ENCODE measurements at places on chromosomes 7 and 10.

DNA sequence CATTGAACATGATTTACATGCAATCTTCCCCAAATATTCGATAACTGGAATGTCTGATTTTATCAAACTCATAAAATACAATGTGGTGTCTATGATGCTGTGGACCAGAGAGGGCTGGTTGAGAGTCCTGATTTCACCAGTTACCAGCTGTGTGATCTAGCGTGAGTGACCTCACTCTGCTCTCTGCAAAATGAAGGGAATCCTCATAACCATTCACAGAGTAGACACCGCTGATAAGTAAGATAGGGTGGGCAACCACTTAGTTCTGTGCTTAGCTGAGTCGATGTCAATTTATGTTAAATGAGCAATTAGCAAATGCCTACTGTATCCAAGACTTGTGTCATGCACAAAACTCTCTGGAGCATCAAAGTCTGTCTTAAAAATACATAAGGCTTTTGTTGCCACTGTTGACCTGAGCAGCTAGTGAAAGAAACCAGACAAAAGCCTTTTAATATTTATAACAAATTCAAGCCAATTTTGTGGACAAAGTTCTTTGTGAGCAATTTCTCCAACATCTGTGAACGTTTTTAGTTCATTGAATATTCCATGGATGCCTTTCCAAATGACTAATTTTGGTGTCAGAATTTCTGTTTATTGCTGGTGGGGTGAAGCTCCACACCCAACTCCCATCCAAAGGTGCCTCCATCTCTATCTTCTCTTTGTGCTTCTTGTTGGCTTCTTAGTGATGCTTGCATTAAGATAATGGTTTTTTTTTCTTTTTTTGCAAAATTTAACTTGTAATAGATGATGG is 314.2 kb downstream of the ADRA2A start:
- no peak for DNase-seq

DNA sequence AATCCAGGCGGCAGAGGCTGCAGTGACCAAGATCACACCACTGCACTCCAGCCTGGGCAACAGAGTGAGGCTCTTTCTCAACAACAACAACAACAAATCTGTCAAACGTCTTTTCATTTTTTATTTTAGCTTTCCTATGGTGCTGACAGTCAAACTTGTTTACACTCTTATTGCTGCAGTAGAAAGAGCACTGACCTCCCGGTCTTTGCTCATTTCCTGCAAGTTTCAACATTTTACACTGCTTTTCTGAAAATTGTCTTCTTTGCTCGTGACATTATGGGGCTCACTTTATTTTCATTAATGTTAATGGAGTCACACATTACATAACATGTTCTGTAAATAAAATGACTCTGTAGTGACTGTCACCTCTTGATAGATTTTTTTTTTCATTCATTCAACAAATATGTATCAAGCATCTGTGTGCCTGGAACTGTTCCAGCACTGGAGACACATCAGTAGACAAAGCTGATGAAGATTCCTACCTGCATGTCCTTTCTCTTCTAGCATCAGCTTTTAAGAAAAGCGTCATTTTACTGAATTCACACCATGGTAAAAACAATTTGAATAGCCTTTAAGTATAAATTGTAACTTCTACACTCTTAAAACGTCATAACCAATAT is 277.3 kb downstream of the CELF2 start:
- no peak for DNase-seq

- no peak for DNase-seq
Observed at GRCh38 chr10:70738761-70739121, 46.4 kb downstream of the TBATA start.

GRCh38 chr7:66642932-66643331 is 14.3 kb downstream of the KCTD7 start:
- no peak for DNase-seq

DNA sequence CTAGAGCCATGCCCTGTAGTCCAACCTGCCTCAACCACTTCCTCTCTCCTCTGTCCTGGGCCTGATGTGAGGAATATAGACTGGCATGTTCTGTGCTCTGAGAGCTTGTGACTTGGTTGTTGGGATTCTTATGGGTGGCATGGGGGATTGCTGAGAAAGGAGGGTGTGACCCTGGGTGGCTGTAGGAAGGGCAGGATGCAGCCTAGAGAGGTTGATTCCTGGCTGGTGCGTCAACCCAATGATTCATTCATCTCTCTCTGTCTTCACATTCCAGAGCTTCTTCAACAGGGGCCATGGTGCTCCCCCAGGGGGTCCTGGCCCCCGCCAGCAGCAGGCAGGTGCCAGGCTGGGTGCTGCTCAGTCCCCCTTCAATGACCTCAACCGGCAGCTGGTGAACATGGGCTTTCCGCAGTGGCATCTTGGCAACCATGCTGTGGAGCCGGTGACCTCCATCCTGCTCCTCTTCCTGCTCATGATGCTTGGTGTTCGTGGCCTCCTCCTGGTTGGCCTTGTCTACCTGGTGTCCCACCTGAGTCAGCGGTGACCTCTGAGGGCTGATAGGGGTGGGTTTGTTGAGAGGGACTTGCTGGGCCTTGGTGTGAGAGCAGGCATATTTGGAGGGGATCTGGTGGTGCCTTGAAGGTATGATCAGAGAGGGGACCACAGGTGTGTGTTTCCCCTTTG is 2.6 kb downstream of the FAM241B start:
- DNase-seq: no peak

DNA sequence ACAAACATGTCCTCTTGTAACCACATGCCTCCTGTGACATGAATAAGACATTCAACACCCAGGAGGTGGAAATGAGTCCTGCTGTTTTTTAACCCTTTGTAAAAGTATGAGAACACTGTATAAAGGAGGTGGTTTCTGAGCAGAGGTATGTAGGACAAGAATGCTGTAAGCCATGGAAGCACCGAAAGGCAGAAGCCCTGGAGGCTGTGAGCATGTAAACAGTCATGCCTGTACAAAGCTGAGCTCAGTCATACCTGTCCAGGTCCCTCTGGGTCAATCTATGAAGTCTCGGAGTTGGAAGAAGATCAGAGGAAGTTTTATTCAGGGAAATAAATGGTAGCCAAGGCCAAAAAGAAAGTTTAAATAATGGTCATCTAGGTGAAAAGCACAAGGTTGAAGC is 34.7 kb upstream of the XPNPEP1 start:
- DNase-seq: no peak

- DNase-seq: no peak
Observed at GRCh38 chr7:136122026-136122425, 144.9 kb upstream of the MTPN start.

- no peak for DNase-seq
Observed at GRCh38 chr7:154777908-154778307, 225.0 kb downstream of the PAXIP1 start.

DNA sequence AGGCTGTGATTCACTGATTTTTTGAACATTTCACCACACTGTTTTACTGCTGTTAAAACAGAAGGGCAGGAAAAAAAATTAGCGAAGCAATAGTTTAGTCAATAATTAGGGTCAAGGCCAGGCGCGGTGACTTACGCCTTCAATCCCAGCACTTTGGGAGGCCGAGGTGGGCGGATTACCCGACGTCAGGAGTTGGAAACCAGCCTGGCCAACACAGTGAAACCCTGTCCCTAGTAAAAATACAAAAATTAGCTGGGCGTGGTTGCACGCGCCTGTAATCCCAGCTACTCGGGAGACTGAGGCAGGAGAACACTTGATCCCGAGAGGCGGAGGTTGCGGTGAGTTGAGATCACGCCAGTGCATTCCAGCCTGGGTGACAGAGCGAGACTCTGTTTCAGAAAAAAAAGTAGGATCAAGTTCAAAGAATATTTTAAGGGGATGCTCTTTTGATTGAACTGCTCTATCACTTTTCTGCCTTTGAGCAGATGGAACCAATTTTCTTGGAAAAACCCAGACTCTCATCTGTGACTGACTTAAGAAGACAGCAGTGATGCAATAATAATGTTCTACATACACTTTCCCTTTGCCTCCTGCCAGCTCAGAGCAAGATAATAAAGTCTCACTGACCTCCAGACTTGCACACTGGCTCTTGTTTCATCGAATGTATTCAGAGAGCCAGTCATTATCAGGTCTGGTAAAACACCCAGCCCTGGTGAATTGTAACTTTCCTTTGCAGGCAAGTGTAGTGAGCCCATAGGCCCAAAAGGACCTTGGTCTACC is 1.6 kb upstream of the PPA1 start:
- DNase-seq: no peak

DNA sequence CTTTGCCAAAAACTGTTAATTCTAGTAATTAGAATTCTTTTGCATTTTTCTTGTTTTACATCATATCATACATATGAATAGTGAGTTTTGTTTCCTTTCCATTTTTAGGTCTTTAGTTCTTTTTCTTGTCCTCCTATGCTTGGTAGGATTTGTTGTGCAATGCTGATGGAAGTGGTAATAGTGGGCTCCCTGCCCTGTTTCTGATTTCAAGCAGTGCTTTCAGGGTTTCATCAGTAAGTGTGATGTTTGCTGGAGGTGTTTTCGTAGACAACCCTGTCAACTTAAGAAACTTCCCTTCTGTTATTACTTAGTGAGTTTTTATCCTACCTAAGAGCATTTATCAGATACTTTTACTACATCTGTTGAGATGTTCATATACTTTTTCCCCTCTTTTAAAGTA is 50.5 kb downstream of the CSGALNACT2 start:
- no peak for DNase-seq

DNA sequence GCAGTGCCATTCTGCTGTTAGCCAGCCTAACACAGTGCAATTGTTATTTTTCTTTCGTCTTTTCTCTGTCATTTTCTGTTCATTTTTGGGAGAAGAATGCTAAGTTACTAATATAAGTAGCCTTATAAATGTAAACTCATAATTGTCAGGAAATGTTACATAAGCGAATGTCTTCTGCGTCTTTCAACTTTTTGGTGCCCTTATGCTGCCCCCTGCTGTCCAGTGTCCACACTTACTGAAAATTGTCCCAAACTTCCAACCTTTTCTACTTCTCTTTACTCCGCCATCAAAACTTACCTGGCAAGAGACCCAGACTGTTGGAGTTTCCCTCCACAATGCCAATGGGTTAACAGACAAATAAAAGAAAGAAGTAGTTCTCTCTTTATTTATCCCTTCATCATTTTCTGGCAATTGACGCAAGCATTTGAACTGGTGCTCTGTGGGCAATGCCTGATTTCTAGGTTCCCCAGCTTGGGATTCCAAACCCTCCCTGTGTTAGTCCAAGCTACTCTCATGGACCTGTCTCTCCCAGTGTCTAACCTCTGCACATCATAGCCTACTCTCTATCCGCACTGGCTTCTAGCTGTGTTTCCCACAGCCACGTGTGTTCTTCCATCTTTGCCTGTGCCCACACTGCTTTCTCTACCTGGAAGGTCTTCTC is 21.0 kb upstream of the EPC1 start:
- peak; percentile 72 for DNase-seq

DNA sequence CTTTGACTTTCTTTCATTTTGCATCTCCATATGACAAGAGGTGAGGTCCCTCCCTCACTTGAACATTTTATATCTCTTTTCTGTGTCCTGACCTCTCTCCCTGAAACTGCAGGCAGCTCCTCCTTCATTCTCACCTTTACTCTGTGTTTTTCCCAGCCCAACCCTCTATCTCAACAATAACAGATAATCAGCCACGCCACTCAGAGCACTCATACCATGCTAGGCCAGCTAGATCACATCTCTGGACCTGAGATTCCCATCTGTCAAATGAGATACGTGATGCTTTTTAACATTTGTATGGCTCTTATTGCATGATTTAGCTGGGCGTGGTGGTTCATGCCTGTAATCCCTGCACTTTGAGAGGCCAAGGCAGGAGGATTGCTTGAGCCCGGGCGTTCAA is 63.1 kb upstream of the PDCD4 start:
- no peak for DNase-seq

DNA sequence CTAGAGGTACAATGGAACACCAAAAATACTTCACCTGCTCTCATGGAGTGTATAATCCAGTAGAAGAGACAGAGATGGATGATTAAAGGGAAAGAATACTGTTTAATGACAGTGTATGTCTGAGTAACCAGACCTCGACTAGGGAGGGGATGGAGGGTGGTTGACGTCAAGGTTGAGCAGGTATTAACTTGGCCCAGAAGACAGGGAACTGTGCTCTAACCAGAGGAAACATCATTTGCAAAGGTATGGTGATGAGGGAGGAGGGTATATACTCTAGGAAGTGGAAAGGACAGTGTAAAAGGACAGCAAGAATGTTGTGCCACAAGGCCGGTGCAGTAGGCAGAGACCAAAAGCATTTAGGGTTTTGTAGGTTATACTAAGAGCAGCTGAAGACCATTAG is 2.9 kb downstream of the MIOS start:
- DNase-seq: no peak

DNA sequence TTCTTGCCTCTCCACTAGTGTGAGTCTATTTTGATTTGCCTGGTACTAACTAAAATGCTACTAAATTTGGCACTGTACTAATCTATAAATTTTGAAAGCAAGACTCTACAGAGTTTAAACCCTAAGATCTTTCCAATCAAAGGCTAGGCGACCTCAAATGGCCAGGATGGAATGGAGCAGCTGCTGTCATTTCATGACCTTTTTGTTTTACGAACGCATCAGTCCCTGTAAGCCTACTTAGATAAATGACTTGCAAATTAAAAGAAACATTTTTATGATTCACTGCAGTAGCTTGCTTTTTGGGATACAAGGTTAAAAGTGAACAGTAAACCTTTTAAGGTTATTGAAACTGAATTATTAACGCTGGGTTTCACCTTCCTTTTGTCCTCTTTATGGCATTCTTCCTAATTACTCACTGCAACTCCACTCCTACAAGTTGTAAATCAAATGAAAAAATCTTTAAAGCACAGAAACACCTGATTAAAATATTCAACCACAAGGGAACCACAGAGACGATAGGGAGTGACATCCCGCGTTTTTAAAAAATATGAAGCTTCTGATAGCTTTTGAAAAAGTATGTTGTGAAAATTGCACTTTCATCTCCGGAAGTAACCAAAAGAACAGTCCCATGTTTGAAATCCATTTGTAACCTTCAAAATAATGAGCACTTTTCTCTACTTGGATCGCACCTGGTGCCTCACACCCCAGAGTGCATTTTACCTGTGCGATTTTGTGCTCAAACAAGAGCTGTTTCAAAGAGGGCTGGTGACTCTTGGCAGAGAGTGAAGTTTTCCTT is 595.1 kb downstream of the PARD3 start:
- DNase-seq: no peak

- no peak for DNase-seq
Observed at GRCh38 chr10:4262870-4263600, 478.0 kb upstream of the KLF6 start.

DNA sequence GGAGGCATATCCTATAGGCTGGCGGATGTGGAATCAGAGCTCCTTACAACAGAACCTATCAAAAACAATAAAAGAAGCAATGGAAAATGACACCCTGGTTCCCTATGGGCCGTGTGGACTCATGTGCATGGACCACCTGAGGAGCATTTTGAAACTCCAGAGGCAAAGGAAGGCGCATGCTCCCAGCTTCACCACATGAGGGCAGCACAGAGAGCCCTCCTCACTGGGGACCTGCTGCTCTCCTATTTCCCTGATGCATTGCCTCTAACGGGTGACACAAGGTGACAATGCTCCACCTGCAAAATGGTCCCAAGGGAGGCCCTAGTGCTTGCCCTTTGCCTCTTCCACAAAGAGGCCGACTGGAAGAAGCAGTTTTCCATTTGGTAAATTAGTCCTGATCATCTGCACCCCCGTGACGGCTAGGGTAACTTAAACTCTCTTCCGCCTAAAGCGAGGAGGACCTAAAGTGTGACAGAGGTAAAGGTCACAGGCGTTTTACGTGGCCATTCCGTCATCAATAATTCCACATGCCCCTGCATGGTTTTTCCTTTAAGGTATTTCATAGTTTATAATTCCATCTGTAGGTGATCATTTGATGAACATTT is 67.7 kb downstream of the GPAM start:
- DNase-seq: peak; percentile 36

Measured in stimulated activated CD4-positive, alpha-beta T cell treated with anti-CD3 and anti-CD28 coated beads, Interleukin-4, amount 100 ng/mL, for 1 hour (primary cell).